Effector memory CD4-positive, alpha-beta T cell (primary cell): ENCODE measurements at places on chromosomes 3 and 15.

- no peak for DNase-seq
Measured at GRCh38 chr15:94066046-94066445, 165.3 kb upstream of the MCTP2 start.

GRCh38 chr3:117019082-117019713, 309.6 kb downstream of the TUSC7 start:
- no peak for DNase-seq

DNA sequence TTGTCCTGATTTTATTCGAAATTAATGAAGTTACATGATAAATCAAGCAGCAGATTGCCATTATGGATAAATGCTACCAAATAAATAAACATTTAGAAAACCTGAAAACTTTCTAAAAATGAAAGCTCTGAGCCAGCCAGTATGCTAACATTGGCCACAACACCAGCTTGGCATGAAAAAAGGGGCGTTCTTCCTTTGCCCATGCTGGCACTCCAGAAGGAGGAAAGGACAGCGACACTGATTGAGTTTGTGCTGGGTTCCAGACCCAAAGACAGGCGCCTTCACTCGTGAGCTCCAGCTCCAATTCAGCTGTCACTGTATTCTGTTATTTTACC, 5.1 kb downstream of the STIMATE start:
- DNase-seq, result no peak

DNA sequence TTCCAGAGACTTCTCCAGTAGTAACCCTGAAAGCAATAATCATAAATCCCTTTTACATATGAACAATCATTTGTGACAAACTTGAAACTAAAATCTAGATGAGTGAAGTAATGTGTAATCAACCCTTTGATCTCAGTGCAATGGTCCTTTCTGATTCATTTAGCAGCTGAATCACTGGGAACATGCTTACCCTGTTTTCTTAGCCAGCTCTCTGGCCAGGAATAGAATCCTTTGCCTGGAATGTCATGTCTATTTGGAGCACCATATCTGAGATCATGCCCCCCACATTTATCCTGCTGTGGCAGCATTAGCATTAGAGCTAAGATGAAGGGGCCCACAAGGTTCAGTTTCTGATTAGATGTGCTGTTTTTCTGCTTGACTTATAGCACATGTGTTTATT, 309.8 kb downstream of the OXSM start:
- no peak for DNase-seq

- DNase-seq, result no peak
Measured at GRCh38 chr15:42954291-42954690, 33.7 kb upstream of the TTBK2 start.
